ENCODE measurements at places on chromosomes 5 and 9.

GRCh38 chr5:2030131-2030530 is 147.4 kb upstream of the IRX4 start:
- DNase-seq: no peak

DNA sequence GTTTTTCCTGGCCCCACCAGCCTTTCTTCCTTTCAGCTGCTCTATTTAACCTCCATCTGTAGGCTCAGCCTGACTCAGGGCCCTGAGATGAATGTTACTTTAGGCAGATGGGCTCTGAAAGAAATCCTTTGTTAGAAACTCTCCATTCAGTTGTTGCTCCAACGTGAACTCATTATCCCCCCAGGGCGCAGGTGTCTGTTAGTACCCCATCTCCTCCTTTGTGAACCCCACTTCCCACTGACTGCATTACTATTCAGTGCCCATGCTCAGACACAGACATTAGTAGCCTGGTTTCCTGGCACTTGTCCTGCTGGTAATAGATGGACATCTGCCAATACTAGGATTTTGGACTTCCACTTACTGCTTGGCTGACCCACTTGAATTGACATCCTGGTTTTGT is 1271.6 kb downstream of the PTPRD start:
- no peak for DNase-seq

GRCh38 chr5:11504065-11504885 is 400.0 kb downstream of the CTNND2 start:
- no peak for DNase-seq

GRCh38 chr9:116389541-116390302 is 236.1 kb downstream of the PAPPA start:
- DNase-seq: no peak

GRCh38 chr5:78627766-78628165 is 20.8 kb downstream of the LHFPL2 start:
- no peak for DNase-seq

GRCh38 chr9:4175846-4176245 is 124.0 kb downstream of the GLIS3 start:
- no peak for DNase-seq

DNA sequence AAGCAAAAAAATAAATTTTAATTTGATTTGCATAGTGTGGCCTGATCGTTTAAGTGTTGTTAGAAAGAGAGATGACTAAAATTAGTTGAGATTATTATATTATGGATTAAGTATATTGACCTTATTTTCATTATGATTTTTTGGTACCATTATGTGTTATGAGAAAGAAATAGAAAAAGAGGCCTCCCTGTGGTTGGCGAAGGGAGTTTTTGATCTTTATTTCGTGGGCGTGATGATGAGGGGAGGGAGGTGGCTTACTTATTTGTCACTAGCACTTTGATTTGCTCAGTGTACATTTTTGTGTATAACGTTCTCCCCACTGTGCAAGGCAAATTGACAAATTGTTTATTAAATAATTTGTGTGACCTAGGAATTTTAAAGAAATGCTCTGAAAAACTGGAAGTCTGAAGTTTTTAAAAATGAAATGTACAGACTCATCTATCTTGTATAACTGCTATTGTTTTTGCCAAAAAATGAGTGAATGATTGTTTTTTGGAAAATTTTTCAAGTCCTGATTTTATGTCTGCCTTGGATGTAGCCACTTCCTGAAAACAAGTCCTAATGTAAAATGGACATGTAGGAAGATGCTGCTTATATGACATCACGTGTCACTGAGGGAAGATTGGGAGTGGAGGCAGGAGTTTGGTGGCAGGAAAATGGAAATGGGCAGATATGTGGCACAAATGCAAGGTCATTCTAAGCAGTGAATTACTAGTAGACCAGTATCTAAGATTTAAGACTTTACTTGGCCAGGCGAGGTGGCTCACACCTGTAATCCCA is 3.0 kb downstream of the DAPK1 start:
- no peak for DNase-seq

- no peak for DNase-seq
Measured at GRCh38 chr5:112978836-112979235, 2.2 kb downstream of the DCP2 start.

DNA sequence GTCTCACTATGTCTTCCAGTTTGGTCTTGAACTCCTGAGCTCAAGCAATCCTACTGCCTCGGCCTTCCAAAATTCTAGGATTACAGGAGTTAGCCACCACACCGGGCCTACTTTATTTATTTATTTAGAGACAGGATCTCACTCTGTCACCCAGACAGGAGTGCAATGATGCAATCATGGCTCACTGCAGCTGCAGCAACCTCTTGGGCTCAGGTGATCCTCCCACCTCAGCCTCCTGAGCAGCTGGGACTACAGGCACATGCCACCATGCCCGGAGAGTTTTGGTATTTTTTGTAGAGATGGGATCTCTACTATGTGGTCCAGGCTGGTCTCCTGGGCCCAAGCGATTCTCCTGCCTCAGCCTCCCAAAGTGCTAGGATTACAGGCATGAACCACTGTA is 32.8 kb downstream of the PHAX start:
- no peak for DNase-seq

DNA sequence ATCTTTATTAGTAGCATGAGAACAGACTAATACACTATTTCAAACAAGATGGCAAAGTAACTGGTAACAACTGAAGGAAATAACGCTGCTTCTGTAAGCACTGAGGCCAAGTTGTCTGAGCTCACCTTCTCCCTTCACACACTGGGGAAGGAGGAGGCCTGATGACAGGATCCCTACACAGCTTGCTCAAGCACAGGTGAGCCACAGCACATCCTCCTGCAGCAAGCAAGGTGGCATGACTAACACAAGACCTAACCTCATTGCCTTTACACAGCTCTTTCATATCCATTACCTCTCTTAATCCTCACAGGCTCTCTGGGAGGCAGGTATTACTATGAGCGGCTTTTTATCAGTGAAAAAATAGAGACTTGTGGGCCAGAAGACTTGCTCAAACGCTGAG is 83.3 kb downstream of the ARL15 start:
- DNase-seq: no peak

DNA sequence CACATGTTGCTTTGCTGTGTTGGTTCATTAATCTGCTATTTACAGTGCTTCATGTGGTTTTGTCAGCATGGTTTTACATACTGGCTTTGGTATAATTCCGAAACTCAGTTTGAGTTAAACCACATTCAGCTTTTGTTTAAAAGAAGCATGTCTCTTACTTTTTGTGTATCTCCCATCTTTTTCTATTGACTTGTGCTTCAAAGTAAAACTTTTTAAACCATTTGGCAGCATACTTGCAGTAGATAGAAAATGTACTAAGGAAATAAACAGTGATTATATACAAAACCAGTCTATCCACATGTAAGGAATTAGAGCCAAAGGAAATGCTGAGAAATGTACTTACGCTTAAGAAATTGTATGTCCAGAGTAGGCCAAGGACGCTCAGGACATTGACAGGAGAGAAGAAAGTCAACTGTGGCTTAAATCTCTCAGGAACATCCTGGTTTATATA is 286.9 kb downstream of the ARHGEF28 start:
- DNase-seq: no peak

DNA sequence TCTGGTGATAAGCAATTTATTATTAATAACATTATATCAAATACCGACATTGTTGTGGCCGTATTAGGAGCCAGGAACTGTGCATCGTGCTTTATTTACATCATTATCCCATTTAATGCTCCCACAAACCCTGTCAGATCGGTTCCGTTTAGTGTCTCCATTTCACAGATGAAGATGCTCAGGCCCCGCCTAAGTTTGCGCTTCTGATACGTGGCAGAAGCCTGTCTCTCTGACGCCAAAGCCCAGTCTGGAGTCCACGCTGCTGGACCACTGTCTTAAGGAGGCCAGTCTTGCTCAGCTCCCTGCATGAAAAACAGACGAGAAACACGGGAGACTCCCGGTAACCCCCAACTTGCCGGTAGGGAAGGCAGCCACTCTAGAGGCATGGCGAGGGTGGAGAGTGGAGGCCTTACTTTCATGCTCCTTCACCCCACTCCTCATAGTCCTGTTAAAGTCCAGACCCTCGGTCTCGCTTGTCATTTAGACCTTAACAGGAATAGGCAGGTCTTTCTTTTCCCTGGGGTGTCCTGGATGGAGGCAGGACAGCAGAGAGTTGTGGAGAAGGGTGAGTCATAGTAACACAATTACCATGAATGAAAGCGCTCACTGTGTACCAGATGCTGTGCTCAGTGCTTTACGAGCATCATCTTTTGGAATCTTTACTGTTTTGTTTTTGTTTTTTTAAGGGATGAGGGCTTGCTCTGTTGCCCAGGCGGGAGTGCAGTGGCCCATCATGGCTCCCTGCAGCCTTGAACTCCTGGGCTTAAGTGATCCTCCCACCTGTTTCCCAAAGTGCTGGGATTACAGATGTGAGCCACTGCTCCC is 872 bp downstream of the TXNDC15 start:
- no peak for DNase-seq

GRCh38 chr5:136295914-136296313 is 69.4 kb downstream of the TRPC7 start:
- no peak for DNase-seq

DNA sequence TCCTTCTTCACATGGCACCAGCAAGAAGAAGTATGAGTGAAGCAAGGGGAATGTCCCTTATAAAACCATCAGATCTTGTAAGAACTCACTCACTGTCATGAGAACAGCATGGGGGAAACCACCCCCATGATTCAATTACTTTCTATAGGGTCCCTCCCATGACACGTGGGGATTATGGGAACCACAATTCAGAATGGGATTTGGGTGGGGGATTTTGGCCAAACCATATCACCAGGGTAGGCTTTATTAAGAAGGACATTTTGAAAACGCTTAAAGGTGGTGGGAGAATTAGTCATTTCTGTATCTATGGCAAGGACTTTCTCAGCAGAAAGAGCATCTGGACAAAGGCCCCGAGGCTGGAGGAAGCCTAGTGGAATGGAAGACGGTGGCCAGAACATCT is 100.2 kb upstream of the ADAMTS16 start:
- no peak for DNase-seq

- no peak for DNase-seq
Measured at GRCh38 chr5:141003031-141003430, 36.8 kb downstream of the PCDHAC2 start.

GRCh38 chr5:18992264-18992663 is 995.7 kb downstream of the CDH18 start:
- DNase-seq: no peak

GRCh38 chr9:80175286-80176150 is 603.8 kb downstream of the TLE4 start:
- DNase-seq: no peak

DNA sequence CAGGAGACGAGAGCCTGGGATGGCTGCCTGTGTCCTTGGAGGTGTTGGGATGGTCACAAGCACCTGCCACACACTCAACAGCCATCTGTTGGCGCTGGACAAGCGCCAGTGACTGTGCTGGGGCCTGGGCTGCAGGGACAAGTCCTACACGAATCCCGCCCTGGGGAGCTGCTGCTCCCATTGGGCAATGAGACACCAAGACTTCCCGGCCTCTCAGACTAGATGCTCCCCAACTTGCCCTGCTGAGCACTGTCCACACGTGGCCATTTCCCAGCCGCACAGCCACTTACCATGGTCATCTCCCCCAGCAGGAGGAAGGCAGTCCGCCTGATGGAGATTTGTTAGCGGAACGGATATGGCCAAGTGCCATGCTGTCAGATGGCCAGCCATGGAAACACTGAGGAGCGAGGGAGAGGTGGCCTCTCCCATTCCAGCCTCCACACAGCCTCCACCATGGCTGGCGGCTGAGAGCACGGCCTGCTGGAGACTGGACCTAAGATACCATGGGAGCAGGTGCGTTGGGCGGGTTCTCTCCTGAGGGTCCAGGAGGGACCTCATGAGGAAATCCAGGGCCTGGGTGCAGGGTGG is 43.9 kb downstream of the PRRT1B start:
- DNase-seq: no peak
